HuH-7.5 (cell line): ENCODE measurements at places on chromosomes 1 and 21.

DNA sequence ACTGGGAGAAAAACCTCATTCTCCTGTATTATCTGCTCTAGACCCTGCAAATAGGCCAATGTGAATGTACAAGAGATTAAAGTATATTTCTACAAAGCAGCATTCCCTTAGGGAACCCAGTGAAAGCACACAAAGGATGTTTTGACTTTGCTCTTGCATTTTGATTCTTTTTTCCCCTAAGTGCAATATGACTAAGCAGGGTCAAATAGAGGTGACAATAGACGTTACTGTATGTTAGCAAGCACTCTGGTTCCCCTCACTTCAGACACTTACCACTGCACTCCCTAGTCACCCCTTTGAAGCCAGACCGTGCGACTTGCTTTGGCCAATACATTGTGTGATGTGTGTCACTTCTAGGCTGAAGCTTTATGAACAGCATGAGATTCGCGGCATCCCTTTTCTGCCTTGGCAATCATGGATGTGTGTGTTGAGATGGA is 209.7 kb downstream of the RHOU start:
- no peak for DNase-seq

DNA sequence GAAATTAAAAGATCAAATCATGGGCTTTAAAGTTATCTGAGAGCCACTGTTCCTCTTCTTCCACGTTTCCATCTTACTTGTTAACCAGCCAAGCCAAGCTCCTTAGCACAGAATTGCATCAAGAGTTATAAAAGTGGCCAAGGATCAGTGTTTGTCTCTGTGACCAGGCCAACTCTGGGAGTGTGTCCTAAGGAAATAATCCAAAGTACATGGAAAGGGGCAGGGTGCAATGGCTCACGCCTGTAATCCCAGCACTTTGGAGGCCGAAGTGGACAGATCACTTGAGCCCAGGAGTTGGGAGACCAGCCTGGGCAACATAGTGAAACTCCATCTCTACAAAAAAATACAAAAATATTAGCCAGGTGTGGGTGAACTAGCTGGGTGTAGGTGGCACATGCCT is 10.0 kb upstream of the MPZL1 start:
- DNase-seq, result no peak

GRCh38 chr1:185559151-185559550 is 175.0 kb upstream of the HMCN1 start:
- DNase-seq, result no peak

- no peak for DNase-seq
Observed at GRCh38 chr1:224256640-224257039, 73.3 kb downstream of the NVL start.

- DNase-seq, result no peak
Observed at GRCh38 chr1:67683766-67684525, 1.1 kb upstream of the GADD45A start.

- no peak for DNase-seq
Observed at GRCh38 chr1:188261849-188262248, 1433.1 kb downstream of the PLA2G4A start.

DNA sequence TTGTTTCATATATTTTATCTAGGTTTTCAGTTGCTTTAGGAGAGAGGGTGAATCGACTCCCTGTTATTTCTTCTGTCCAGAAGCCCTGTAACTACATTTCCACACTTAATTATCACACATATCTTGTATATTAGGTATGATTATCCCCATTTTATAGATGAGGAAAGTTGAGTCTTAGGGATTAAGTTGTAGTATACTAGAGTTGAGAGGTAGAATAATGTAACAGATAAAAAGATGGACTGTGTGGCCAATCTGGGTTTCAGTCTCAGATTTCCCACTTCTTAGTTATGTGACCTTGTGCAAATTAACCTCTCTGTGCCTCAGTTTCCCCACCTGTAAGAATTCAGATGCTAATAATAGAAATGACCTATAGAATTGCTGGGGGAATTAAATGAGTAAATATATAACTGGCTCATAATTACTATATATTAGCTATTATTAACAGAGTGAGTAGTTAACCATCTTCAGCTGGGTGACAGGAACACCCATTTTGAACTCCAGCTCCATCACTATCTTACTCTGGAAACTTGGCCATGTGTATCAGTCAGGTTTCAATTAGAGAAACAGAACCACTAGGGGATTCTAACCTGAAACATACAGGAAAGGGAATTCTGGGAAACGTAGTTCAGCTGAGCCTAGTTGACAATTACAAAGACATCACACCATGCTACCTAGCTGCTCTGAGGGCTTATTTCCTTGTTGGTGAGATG is 20.4 kb upstream of the FOXO6 start:
- no peak for DNase-seq

- no peak for DNase-seq
Observed at GRCh38 chr1:175543447-175543846, 199.9 kb downstream of the TNR start.

DNA sequence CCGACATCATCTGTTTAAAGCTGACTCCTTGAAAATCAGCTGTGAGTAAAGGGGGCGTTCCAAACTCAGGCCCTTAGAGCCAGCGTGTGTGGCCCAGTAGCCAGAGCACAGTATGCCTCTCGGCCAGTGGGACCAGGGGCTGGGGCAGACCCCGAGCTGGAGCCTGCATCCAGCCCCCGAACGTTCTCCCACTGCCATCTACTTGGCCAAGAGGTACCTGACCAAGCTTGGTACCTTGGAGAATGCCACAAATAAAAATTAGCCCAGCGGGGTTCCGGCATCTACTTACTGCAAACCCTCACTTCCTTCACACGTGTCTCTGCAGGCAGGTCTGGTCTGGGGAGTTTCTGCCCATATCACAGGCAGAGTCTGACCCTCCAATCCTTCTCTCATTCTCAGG is 56.7 kb upstream of the COL6A2 start:
- no peak for DNase-seq

DNA sequence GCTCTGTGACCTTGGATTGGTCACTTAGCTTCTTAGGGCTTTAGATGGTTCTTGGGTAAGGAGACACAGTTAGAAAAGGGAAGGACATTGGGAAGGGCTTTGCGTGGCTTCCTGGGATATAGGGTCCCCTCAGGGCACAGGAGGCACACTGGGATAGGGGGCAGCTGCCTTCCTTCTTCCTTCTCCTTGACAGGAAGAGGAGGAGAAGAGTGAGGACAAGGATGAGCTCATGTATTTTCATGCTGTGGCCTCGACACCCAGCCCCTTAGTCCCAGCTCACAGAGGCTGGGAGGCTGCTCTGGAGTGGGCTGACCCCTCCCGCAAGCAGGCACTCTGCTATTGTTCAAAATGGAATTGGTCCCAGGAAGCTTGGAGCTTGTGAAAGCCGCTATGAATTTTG is 45.7 kb upstream of the POU3F1 start:
- DNase-seq, result no peak

- no peak for DNase-seq
Observed at GRCh38 chr21:34822942-34823341, 154.1 kb downstream of the CLIC6 start.
